ENCODE measurements at places on chromosomes 7 and 10. TPM values are rescaled to one million over a fixed set of nuclear protein-coding genes. Genes with fewer than 3 reads are reported as not detected.

- DNase-seq = no peak
These were observed 6.6 kb downstream of the AFAP1L2 start for GRCh38 chr10:114397651-114398145.

- no peak for DNase-seq
These were observed 28.2 kb downstream of the NOD1 start for GRCh38 chr7:30450240-30450982.

DNA sequence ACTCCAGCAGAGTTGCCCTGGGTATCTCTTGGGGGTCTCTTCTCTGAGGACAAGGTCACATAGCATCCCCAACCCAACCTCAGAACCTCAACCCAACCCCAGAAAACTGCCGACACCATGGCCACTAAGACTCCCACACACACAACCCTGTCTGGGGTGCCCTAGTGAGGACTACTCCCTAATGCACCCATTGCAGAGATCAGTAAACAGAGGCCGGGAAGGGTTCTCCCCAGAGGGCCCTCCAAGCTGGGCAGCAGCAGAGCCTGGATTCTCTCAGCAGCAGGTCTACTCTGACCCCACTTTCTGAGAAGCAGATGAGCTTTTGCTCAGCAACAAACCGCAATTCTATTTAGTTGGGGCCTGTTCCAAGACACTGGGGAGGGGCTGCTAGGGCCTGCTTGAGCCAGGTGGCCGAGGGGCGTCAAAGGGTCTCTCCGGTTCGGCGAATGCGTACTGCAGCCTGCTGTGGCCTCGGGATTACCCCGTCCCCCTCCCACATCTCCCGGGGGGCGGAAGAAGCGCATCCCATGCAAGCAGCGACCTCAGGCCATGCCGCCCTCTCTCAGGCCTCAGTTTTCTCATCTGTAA lies 828 bp downstream of the OGDHL start:
- no peak for DNase-seq

DNA sequence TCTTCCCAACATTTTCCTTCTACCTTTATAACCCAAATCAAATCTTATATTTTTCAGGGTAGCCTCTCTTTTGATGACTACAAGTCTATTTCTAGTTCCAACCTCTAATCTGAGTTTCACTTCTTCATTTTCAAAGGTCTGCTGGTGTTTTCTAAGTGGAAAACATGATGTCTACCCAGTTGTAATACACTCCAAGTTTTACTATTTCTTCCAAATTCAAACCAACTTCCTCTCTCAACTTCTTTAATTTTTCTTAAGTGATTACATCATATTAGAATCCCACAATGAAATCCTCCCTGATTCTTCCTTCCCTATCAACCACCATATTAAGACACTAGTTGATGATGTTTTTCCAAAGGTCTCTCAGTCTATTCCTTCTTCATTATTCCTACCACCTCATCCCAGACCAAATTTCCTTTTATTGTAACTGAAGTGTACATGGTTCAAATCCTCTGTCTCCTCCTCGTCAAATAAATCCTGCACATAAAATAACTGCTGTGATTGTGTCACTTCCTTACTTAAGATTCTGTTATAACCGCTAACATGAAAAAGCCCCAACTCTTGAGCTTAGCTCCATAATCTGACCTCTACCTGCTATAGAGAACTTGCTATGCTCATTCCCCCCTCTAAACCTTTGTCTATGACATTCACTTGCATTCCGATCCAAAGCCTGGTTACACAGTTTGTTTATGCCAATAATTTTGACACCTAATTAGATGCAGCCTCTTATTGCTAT lies 12.7 kb downstream of the TAS2R38 start:
- no peak for DNase-seq

GRCh38 chr7:70571403-70571934 lies 560.5 kb upstream of the GALNT17 start:
- no peak for DNase-seq

DNA sequence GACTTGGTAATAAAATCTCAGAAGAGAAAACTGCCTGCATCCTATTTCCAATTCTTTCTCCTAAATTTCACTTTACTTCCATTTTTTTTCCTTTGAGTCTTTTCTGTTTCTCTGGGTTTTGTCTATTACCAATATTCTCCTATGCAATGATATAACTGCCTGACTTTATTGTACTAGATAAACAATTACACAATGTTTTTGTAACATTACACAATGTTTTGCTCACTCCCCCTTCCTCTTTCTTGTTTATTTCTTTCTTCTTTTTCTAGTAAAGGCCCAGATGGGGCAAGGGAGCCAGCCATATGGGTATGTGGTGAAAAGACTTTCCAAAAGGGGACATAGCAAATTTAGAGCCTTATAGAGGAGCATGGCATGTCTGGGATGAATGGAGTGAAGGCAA lies 278.7 kb upstream of the PHYHIPL start:
- no peak for DNase-seq

GARIN1A gene
- polyA plus RNA-seq = 0.44 TPM
